Activated CD4-positive, alpha-beta memory T cell treated with anti-CD3 and anti-CD28 coated beads for 36 hours (primary cell): ENCODE measurements at places on chromosomes 5 and 9. TPM values are rescaled to one million over a fixed set of nuclear protein-coding genes. Genes with fewer than 3 reads are reported as not detected.

The MYMK gene
- total RNA-seq = not detected

The SPATA31A3 gene
- not detected for total RNA-seq

The CORO2A gene
- 9.9 TPM for total RNA-seq

The JAK2 gene
- 25.5 TPM for total RNA-seq

The C9orf153 gene
- 0.39 TPM for total RNA-seq

The C8G gene
- 0.90 TPM for total RNA-seq

GRCh38 chr5:147189109-147189424 lies 45.8 kb upstream of the STK32A start:
- H3K4me1 ChIP-seq = peaks cover 3% of the 10 kb centered on the region
- H3K27me3 ChIP-seq = peaks cover 6% of the 10 kb centered on the region
- H3K36me3 ChIP-seq = no peaks in the 10 kb centered on the region
- H3K4me3 ChIP-seq = no peak overlapping the region
- H3K27ac ChIP-seq = no peak overlapping the region
- DNase-seq = no peak

GRCh38 chr5:67248703-67249589 lies 52.3 kb upstream of the CD180 start:
- H3K36me3 ChIP-seq = no peaks in the 10 kb centered on the region
- no peaks in the 10 kb centered on the region for H3K27me3 ChIP-seq
- H3K4me1 ChIP-seq = peaks cover 8% of the 10 kb centered on the region
- H3K27ac ChIP-seq = no peak overlapping the region
- DNase-seq = no peak

GRCh38 chr5:6820851-6821479 lies 107.7 kb downstream of the TENT4A start:
- DNase-seq = peak; percentile 75
- peaks cover 36% of the 10 kb centered on the region for H3K27me3 ChIP-seq
- no peak overlapping the region for H3K27ac ChIP-seq

GRCh38 chr5:104023739-104024138 lies 461.1 kb upstream of the NUDT12 start:
- no peak overlapping the region for H3K27ac ChIP-seq
- no peak overlapping the region for H3K4me3 ChIP-seq
- no peak for DNase-seq
- no peaks in the 10 kb centered on the region for H3K4me1 ChIP-seq
- no peaks in the 10 kb centered on the region for H3K36me3 ChIP-seq
- H3K27me3 ChIP-seq = no peaks in the 10 kb centered on the region

- no peak for DNase-seq
- no peak overlapping the region for H3K4me3 ChIP-seq
- peaks cover 8% of the 10 kb centered on the region for H3K27me3 ChIP-seq
Measured at GRCh38 chr5:160198146-160198545, 31.2 kb upstream of the FABP6 start.

- H3K4me1 ChIP-seq = peaks cover 5% of the 10 kb centered on the region
- H3K27ac ChIP-seq = no peak overlapping the region
- no peaks in the 10 kb centered on the region for H3K27me3 ChIP-seq
- no peak overlapping the region for H3K4me3 ChIP-seq
Measured at GRCh38 chr9:75001719-75002421, 26.2 kb downstream of the CARNMT1 start.

- H3K27ac ChIP-seq = no peak overlapping the region
- no peak for DNase-seq
- H3K27me3 ChIP-seq = no peaks in the 10 kb centered on the region
Measured at GRCh38 chr5:79273341-79273740, 37.4 kb downstream of the JMY start.

- H3K27me3 ChIP-seq = peaks cover 8% of the 10 kb centered on the region
- peaks cover 28% of the 10 kb centered on the region for H3K36me3 ChIP-seq
- peaks cover 67% of the 10 kb centered on the region for H3K4me1 ChIP-seq
- DNase-seq = peak; percentile 40
- peak overlapping the region; percentile 93 for H3K27ac ChIP-seq
- peak overlapping the region; percentile 98 for H3K4me3 ChIP-seq
Measured at GRCh38 chr9:91421128-91421765, 2.4 kb downstream of the NFIL3 start.

GRCh38 chr5:133287500-133287899 lies 235.7 kb downstream of the HSPA4 start:
- no peak overlapping the region for H3K4me3 ChIP-seq
- H3K27me3 ChIP-seq = no peaks in the 10 kb centered on the region
- no peak for DNase-seq
- H3K27ac ChIP-seq = no peak overlapping the region

- no peaks in the 10 kb centered on the region for H3K36me3 ChIP-seq
- no peaks in the 10 kb centered on the region for H3K4me1 ChIP-seq
- no peak for DNase-seq
- no peak overlapping the region for H3K27ac ChIP-seq
- H3K27me3 ChIP-seq = no peaks in the 10 kb centered on the region
Measured at GRCh38 chr9:17422994-17423680, 155.7 kb upstream of the SH3GL2 start.

DNA sequence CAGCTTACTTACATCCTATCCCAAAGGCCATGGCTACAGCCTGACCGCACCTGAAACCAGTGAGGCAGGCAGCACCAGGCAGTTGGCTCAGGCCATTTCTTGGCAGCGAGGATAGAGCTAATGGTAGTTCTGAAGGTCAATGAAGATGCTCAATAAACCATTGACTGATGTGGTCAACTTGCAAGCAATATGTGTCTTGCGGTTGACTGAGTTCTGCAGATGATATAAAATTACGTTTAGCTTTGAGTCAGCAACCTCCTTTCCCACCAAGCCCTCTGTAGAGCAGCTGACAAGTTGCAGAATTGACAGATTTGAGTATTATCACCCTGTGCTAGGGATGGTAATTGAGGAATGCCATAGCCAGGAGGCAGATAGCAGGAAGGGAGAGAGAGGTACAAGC lies 189.0 kb upstream of the PUM3 start:
- no peaks in the 10 kb centered on the region for H3K4me1 ChIP-seq
- no peak for DNase-seq
- H3K27me3 ChIP-seq = peaks cover 4% of the 10 kb centered on the region
- no peaks in the 10 kb centered on the region for H3K36me3 ChIP-seq
- no peak overlapping the region for H3K4me3 ChIP-seq

DNA sequence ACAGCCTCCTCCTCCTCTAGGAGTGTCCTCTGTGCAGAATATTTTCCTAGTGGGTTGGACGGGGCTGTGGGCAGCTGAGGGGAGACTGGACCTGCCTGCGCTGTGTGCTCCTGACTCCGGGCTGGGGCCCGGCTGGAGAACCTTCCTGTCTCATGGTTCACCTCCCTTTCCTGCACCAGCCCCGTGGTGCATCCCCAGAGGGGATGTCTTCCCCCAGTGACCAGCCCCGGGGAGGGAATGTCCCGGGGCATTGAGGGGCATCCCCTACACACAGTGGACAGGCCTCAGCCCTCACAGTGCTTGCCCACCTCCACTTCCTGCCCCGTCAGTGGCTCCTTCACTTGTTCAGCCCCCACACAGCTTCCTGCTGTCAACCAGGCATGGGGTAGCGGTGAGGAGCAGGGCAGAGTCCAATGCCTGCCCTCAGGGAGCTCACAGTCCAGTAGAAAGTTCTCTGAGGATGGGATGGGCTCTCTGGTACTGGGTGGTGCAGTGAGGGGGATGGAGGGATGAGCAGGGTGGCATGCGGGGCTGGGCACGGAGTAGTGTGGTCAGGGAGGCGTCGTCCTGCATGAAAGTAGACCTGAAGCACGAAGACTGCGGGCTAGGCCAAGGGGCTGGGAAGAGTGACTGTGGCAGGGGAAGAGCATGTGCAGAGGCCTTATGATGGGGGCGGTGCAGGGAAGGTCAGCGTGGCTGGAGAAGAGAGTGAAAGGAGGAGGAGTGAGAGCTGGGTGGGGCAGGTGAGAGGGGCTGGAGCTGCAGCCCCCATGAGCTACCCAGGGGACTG lies 52.1 kb upstream of the PITX1 start:
- H3K4me1 ChIP-seq = no peaks in the 10 kb centered on the region
- no peak for DNase-seq
- H3K27me3 ChIP-seq = peaks cover 19% of the 10 kb centered on the region
- H3K36me3 ChIP-seq = no peaks in the 10 kb centered on the region
- no peak overlapping the region for H3K27ac ChIP-seq

DNA sequence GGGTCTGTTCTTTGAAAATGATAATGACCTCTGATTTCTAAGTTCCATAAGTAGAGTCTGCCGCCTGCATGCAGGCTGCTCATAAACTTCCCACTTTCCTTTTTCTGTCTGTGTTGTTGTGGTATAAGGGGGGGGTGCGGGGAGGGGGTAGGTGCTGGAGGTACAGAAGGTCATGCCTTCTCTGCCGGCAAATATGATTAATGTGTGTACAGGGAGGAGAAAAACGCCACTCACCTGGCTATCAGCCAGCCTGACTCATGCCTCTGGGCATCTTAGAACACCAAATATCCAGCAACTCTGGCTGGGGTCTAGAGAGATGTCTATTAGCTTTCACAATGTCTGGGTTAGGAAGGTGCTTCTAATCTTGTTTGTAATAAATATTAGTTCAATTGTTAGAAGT lies 128.3 kb downstream of the EFNA5 start:
- H3K4me3 ChIP-seq = no peak overlapping the region
- H3K36me3 ChIP-seq = no peaks in the 10 kb centered on the region
- H3K4me1 ChIP-seq = peaks cover 9% of the 10 kb centered on the region
- no peak overlapping the region for H3K27ac ChIP-seq

- H3K27ac ChIP-seq = no peak overlapping the region
- H3K4me3 ChIP-seq = no peak overlapping the region
- H3K36me3 ChIP-seq = peaks cover 10% of the 10 kb centered on the region
- H3K27me3 ChIP-seq = no peaks in the 10 kb centered on the region
- H3K4me1 ChIP-seq = no peaks in the 10 kb centered on the region
- DNase-seq = no peak
Measured at GRCh38 chr5:43583724-43584123, 19.3 kb upstream of the NNT start.

GRCh38 chr9:92341578-92341977 lies 15.8 kb downstream of the CENPP start:
- no peaks in the 10 kb centered on the region for H3K4me1 ChIP-seq
- no peaks in the 10 kb centered on the region for H3K27me3 ChIP-seq
- no peak for DNase-seq
- H3K36me3 ChIP-seq = peaks cover 43% of the 10 kb centered on the region

GRCh38 chr9:79166005-79166404 lies 405.8 kb upstream of the TLE4 start:
- H3K4me3 ChIP-seq = no peak overlapping the region
- peaks cover 3% of the 10 kb centered on the region for H3K27me3 ChIP-seq
- no peak for DNase-seq
- no peaks in the 10 kb centered on the region for H3K4me1 ChIP-seq
- H3K27ac ChIP-seq = no peak overlapping the region
- no peaks in the 10 kb centered on the region for H3K36me3 ChIP-seq

DNA sequence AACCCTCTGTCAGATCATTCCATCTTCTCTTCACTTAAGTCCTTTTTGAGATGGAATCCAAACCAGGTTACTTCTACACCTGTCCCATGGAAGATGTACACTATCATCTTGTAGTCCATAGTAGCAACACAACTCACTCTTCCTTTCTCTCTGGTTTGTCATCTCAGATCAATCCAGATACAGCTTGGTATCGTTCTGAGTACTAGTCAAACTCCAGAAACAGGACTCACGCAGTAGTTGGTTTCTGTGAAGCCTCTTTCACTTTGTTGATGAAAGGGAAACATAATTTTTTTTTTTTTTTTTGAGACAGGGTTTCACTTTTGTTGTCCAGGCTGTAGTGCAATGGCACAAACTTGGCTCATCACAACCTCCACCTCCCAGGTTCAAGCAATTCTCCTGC lies 484.0 kb downstream of the PRDM9 start:
- no peak for DNase-seq
- H3K36me3 ChIP-seq = no peaks in the 10 kb centered on the region
- no peaks in the 10 kb centered on the region for H3K27me3 ChIP-seq
- H3K4me1 ChIP-seq = no peaks in the 10 kb centered on the region
- H3K4me3 ChIP-seq = no peak overlapping the region

GRCh38 chr5:10611290-10611689 lies 47.4 kb downstream of the ANKRD33B start:
- H3K27ac ChIP-seq = no peak overlapping the region
- no peak for DNase-seq
- peaks cover 5% of the 10 kb centered on the region for H3K27me3 ChIP-seq
- H3K4me3 ChIP-seq = no peak overlapping the region
- H3K36me3 ChIP-seq = no peaks in the 10 kb centered on the region
- peaks cover 14% of the 10 kb centered on the region for H3K4me1 ChIP-seq

DNA sequence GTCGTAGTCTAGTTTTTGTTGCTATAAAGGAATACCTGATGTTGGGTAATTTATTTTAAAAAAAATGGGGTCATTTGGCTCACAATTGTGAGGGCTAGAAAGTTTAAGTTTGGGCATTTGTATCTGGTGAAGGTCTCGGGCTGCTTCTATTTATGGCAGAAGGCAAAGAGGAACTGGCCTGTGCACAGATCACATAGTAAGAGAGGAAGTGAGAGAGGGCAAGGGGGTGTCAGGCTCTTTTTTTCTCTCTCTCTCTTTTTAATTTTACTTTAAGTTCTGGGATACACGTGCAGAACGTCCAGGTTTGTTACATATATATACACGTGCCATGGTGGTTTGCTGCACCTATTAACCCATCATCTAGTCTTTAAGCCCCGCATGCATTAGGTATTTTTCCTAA lies 453.3 kb downstream of the DIRAS2 start:
- H3K27me3 ChIP-seq = peaks cover 3% of the 10 kb centered on the region
- H3K36me3 ChIP-seq = no peaks in the 10 kb centered on the region
- no peak overlapping the region for H3K4me3 ChIP-seq
- H3K27ac ChIP-seq = no peak overlapping the region
- peaks cover 14% of the 10 kb centered on the region for H3K4me1 ChIP-seq

DNA sequence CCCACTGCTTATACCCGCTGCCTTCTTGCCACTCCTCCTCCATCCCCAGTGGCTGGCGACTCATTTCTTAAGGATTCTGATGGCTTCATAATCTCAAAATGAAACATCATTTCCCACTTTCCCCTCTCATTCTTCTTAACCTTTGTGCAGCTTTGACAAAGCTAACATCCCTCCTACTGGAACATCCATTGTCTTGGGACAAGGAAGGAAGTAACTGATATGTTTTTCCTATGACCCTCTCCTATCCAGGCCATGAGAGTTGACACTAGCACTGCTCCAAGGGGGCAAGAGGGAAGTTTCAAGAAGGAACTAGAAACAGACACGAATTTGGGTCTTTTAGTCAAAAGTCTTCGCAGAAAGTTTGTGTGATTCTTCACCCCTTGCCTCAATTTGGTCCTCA lies 71.7 kb upstream of the SNX2 start:
- no peaks in the 10 kb centered on the region for H3K4me1 ChIP-seq
- no peak overlapping the region for H3K27ac ChIP-seq
- H3K27me3 ChIP-seq = peaks cover 4% of the 10 kb centered on the region
- no peaks in the 10 kb centered on the region for H3K36me3 ChIP-seq
- no peak overlapping the region for H3K4me3 ChIP-seq

GRCh38 chr9:73152543-73152844 lies 829 bp downstream of the ANXA1 start:
- no peak for DNase-seq
- H3K27ac ChIP-seq = peak overlapping the region; percentile 88
- H3K36me3 ChIP-seq = no peaks in the 10 kb centered on the region
- no peaks in the 10 kb centered on the region for H3K27me3 ChIP-seq
- peak overlapping the region; percentile 83 for H3K4me3 ChIP-seq
- peaks cover 75% of the 10 kb centered on the region for H3K4me1 ChIP-seq
